ENCODE measurements at places on chromosomes 13 and 19.

- no peak for DNase-seq
These were observed 27.3 kb downstream of the SHISA2 start for GRCh38 chr13:26024558-26024957.

GRCh38 chr13:20118268-20119140 is 42.3 kb downstream of the GJA3 start:
- peak; percentile 80 for DNase-seq

- DNase-seq = peak; percentile 11
These were observed 3.3 kb downstream of the OR10H1 start for GRCh38 chr19:15812060-15812722.

DNA sequence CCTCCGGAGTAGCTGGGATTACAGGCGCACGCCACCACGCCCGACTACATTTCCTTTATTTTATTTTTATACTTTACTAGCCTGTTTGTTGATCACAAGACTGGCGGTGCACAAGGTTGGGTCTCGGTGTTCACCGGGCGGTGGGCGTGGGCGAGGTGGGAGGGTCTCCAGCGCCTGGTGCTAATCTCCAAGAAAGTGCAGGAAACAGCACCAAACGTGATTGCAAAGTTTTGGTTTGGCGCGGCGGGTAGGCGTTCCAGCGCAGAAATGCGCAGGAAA is 24.0 kb upstream of the ZNF850 start:
- DNase-seq = no peak

DNA sequence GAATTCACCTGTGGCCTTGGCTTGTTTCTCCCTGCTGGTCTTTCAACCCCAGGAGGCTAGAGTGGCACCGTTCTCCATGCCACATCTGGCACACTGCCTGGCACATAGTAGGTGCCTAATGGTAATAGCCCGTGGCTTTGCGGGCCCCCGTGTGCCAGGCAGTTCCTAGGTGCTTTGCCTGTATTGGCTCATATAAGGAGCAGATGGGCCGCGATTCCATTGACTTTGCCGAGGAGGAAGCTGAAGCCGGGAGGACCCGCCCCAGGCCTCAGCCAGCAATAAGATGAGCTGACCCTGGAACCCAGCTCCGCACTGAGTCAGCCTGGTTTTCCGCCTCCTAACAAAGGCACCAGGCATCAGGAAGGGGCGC is 807 bp downstream of the PGLYRP1 start:
- DNase-seq = no peak

GRCh38 chr13:79346300-79346914 is 59.6 kb downstream of the RBM26 start:
- no peak for DNase-seq
